Temporal lobe (tissue), 4 donors: ENCODE measurements at places on chromosomes 5 and 9. TPM values are rescaled to one million over a fixed set of nuclear protein-coding genes. Genes with fewer than 3 reads are reported as not detected.

The TRPM6 gene
- total RNA-seq: 0.74 TPM

The BARHL1 gene
- not detected for total RNA-seq

The SPINK5 gene
- 0.25 TPM for total RNA-seq

The SLC34A1 gene
- not detected for total RNA-seq

The OLFML2A gene
- 3.2 TPM for total RNA-seq

The OR1J2 gene
- not detected for total RNA-seq

The FIBCD1 gene
- 0.74 TPM for total RNA-seq

The DOK3 gene
- 3.7 TPM for total RNA-seq

The RAI14 gene
- 26.1 TPM for total RNA-seq

The PAIP2 gene
- 85.6 TPM for total RNA-seq

The CKMT2 gene
- 2.2 TPM for total RNA-seq

The CRAT gene
- 15.7 TPM for total RNA-seq

The PCDHB14 gene
- 13.0 TPM for total RNA-seq

The GABRG2 gene
- 26.1 TPM for total RNA-seq

The TMEM215 gene
- 0.25 TPM for total RNA-seq

The SMIM33 gene
- total RNA-seq: not detected

The LCN10 gene
- not detected for total RNA-seq

The FCN2 gene
- total RNA-seq: not detected

The NOTCH1 gene
- 29.0 TPM for total RNA-seq

The PCDHGA11 gene
- total RNA-seq: 19.7 TPM

The KIF4B gene
- total RNA-seq: 0.25 TPM

The TBC1D2 gene
- 2.2 TPM for total RNA-seq

The CLIC3 gene
- not detected for total RNA-seq

The IL13 gene
- not detected for total RNA-seq

The NR2F1-AS1 gene
- total RNA-seq: 50.4 TPM

The PAPPA gene
- total RNA-seq: under 0.01 TPM

The SPINK4 gene
- total RNA-seq: not detected

The IRGM gene
- total RNA-seq: not detected

The CEMIP2 gene
- 47.0 TPM for total RNA-seq

The CA9 gene
- 0.98 TPM for total RNA-seq

The GKAP1 gene
- total RNA-seq: 11.3 TPM

The PCDHGB1 gene
- 6.9 TPM for total RNA-seq

The CCNI2 gene
- under 0.01 TPM for total RNA-seq

The GFRA3 gene
- not detected for total RNA-seq

The BSPRY gene
- total RNA-seq: 0.25 TPM

The GFI1B gene
- total RNA-seq: under 0.01 TPM

The F2RL1 gene
- total RNA-seq: 2.2 TPM

The SPEF2 gene
- 17.5 TPM for total RNA-seq

The DMRT3 gene
- total RNA-seq: not detected

The NOXA1 gene
- total RNA-seq: 2.0 TPM

The LEAP2 gene
- 0.74 TPM for total RNA-seq

The OR2V2 gene
- total RNA-seq: not detected

The NDST1 gene
- total RNA-seq: 28.0 TPM

The SURF4 gene
- 54.1 TPM for total RNA-seq

The WDR31 gene
- 2.7 TPM for total RNA-seq

The C1QTNF2 gene
- total RNA-seq: 1.7 TPM

The IFNA13 gene
- total RNA-seq: not detected

The CBY3 gene
- not detected for total RNA-seq

The C7 gene
- total RNA-seq: 4.4 TPM

The DYNC2I2 gene
- 23.4 TPM for total RNA-seq
